ENCODE measurements at places on chromosomes 3 and 15. TPM values are rescaled to one million over a fixed set of nuclear protein-coding genes. Genes with fewer than 3 reads are reported as not detected.

COPS2 gene
- 72.0 TPM for total RNA-seq

PLCB2 gene
- total RNA-seq: 33.8 TPM

C3orf70 gene
- total RNA-seq: 0.05 TPM

GOLGA8N gene
- total RNA-seq: 0.33 TPM

CCR4 gene
- total RNA-seq: 8.6 TPM

GLCE gene
- total RNA-seq: 2.8 TPM

SLC15A2 gene
- 2.0 TPM for total RNA-seq

DNA sequence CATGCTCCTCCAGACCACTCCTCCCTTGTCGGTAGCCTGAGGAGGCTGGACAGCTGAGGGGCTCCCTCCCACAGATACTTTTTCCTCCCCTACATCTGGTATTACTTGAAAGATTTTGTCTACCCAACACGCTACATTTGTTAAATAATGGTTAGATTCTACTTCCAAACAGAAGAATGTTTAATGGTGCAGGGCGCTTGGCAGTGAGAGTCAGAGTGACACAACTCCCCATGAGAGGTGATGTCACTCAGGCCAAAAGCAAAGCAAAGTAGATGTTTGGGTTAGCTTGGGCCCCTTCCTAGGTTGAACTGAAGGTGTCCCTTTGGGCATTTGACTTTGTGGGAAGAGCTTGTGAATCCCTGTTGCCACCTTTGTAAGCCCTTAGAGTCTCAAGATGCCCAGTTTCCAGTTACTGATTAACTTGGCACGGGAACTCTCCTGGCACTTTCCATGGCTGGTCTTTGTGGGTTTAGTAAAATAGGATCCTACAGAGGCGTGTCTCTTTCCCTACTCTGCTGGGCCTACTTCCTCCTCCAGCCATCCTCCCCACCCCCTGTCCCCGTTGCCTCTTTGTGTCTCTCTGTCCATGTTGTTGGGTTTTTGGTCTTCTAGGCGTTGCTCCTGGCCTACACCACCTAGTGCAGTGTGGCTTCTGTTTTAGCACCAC, 5.6 kb downstream of the LIMD1 start:
- H3K27me3 ChIP-seq: no peaks in the 10 kb centered on the region
- H3K36me3 ChIP-seq: peaks cover 29% of the 10 kb centered on the region
- peaks cover 18% of the 10 kb centered on the region for H3K4me1 ChIP-seq
- H3K27ac ChIP-seq: no peak overlapping the region

DNA sequence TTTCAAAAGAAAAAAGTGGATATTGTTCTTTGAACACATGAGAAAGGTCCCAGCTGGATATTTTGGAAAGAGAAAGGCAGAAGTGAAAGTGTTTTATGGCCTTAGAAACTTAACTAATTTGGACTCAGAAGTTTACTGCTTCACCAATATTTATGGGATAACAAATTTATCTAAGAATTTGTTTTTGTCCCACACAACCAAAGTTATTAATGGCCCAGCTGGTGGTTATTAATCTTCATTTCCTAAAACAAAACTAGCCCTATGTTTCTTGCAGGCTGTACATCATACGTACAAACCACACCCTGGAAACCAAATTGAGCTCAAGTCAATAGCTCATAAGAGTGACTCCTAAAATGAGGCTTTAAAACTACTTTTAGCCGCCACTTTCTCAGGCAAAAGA, 372.9 kb upstream of the LMCD1 start:
- DNase-seq: no peak
- no peaks in the 10 kb centered on the region for H3K27me3 ChIP-seq
- no peaks in the 10 kb centered on the region for H3K4me1 ChIP-seq
- no peaks in the 10 kb centered on the region for H3K36me3 ChIP-seq
- no peak overlapping the region for H3K4me3 ChIP-seq

GRCh38 chr3:186452517-186452916, 90.5 kb upstream of the DGKG start:
- H3K36me3 ChIP-seq: no peaks in the 10 kb centered on the region
- peaks cover 2% of the 10 kb centered on the region for H3K27me3 ChIP-seq
- no peaks in the 10 kb centered on the region for H3K4me1 ChIP-seq
- no peak for DNase-seq
- no peak overlapping the region for H3K4me3 ChIP-seq
- H3K27ac ChIP-seq: no peak overlapping the region

DNA sequence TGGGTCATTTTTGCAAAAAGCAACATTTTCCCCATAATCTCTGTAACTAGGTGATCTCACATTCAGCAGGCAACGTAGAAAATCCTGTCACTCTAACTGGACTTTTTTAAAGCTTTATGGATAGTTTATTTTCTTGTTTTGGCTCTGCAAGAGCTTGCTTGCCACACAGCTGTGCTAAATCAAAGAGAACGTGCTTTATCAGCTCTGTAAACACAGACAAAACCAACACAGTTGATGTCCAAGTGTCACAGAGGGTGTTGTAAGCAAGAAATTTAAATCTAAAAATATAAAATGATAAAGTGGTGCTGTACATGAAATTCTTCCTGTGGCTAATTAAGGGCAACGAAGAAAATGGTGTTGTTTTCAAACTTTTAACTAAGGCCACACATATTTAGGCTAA, 97.5 kb upstream of the STAC start:
- H3K4me1 ChIP-seq: no peaks in the 10 kb centered on the region
- H3K27ac ChIP-seq: no peak overlapping the region
- no peak overlapping the region for H3K4me3 ChIP-seq

DNA sequence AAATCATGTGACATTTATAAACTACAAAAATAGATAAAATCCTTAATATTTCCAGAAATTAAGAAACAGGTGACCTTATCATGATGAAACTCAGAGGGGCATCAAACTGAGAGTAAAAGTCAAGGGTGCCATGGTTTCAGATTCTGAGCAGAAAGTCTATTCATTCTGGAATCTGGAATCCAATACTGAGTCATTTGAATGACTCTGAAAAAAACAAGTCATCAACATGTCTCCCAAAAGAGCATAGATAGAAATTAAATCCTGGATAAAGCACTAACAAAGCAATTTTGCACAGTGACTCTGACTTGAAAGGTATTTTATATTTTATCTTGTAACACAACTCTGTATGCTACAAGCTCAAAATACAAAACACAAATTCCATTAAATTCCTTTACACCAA, 23.4 kb downstream of the STAC start:
- no peak overlapping the region for H3K4me3 ChIP-seq
- no peak for DNase-seq
- no peaks in the 10 kb centered on the region for H3K4me1 ChIP-seq
- no peaks in the 10 kb centered on the region for H3K36me3 ChIP-seq
- H3K27ac ChIP-seq: no peak overlapping the region
- no peaks in the 10 kb centered on the region for H3K27me3 ChIP-seq

GRCh38 chr15:66619152-66619903, 53.5 kb upstream of the LCTL start:
- DNase-seq: no peak
- H3K4me1 ChIP-seq: peaks cover 3% of the 10 kb centered on the region
- no peak overlapping the region for H3K27ac ChIP-seq
- H3K36me3 ChIP-seq: no peaks in the 10 kb centered on the region
- no peak overlapping the region for H3K4me3 ChIP-seq

DNA sequence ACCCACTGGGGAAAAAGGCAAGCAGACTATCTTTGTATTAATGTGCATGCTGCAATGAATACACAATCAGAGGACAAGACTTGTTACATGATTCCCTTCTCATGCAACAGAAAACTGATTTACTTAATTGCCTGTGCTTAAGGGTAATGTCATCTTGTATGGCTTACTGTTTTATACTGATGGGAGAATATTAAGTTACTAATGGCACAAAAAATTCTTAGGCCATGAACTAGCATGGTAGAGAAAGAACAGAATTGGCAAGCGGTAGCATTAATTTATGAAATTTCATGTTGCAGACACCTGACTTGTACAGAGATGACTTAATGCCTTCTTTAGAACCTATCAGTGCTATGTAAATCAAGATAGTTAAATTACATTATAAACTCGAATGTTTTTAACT, 282.3 kb downstream of the CNTN3 start:
- H3K4me3 ChIP-seq: no peak overlapping the region
- no peak for DNase-seq
- H3K4me1 ChIP-seq: no peaks in the 10 kb centered on the region
- H3K36me3 ChIP-seq: no peaks in the 10 kb centered on the region
- no peaks in the 10 kb centered on the region for H3K27me3 ChIP-seq

DNA sequence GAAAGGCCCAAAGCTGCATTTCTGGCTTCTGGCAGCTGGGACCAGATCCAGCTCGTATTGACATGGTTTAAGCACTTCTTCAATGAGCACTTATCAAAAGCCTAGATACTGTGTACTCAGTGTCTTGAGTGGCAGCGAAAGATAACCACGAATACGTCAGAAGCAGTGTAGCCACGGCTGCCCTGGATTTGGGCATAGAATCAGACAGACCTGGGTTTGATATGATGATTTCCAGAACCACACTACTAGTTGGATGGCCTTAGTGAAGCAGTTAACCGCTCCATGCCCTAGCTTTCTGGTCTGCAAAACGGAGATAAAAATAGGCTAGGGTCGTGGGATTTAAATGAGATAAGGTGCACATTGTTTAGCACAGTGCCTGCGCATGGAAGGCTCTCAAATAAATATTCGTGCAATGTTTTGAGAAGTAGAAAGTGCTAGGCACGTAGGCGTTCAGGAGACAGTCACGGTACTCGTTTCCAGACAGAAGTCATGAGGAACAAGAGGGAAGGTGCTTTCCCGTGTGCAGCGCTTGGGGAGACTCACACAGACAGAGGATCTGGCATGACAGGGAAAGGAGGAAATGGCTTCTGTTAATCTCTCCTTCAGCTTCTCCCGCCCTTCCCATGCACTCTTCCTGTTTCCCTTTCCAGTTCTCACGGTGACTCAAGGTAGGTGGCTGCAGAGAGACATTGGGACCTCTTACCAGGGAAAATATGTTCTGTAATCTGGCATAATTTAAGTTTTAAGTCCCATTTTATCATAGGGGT, 70.3 kb downstream of the CCNL1 start:
- H3K4me1 ChIP-seq: peaks cover 53% of the 10 kb centered on the region
- H3K27me3 ChIP-seq: no peaks in the 10 kb centered on the region
- DNase-seq: peak; percentile 69
- H3K36me3 ChIP-seq: no peaks in the 10 kb centered on the region
- peak overlapping the region; percentile 97 for H3K27ac ChIP-seq
- peak overlapping the region; percentile 52 for H3K4me3 ChIP-seq

GRCh38 chr3:97954228-97954827, 17.9 kb downstream of the RIOX2 start:
- peaks cover 12% of the 10 kb centered on the region for H3K36me3 ChIP-seq
- H3K27me3 ChIP-seq: no peaks in the 10 kb centered on the region
- H3K4me3 ChIP-seq: no peak overlapping the region

DNA sequence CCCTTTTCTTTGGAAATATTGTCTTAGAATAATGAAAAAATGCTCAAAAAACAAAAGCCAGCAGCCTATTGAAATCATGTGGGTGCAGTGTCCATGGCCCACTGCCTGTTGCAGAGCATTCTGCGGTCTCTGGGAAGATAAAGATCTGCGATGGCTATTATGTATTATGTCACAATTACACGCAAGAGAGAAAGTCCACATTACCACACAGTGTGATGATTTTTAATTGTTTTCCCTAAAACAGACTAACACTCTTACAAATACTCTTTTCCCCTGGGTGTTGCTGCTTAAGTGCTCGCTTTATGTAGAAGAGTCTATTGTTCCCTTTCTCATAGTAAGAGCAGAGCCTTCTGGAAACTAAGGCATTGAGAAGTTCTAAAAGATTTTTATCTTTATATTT, 32.2 kb downstream of the SSR3 start:
- H3K36me3 ChIP-seq: no peaks in the 10 kb centered on the region
- DNase-seq: no peak
- no peak overlapping the region for H3K4me3 ChIP-seq
- H3K4me1 ChIP-seq: no peaks in the 10 kb centered on the region

- no peaks in the 10 kb centered on the region for H3K27me3 ChIP-seq
- no peak for DNase-seq
- no peak overlapping the region for H3K4me3 ChIP-seq
- H3K4me1 ChIP-seq: no peaks in the 10 kb centered on the region
These were observed 23.2 kb downstream of the ALS2CL start for GRCh38 chr3:46670000-46670890.

- peaks cover 47% of the 10 kb centered on the region for H3K4me1 ChIP-seq
- no peak overlapping the region for H3K4me3 ChIP-seq
- H3K36me3 ChIP-seq: peaks cover 2% of the 10 kb centered on the region
- no peak for DNase-seq
These were observed 20.3 kb downstream of the SIAH2 start for GRCh38 chr3:150742679-150743078.

DNA sequence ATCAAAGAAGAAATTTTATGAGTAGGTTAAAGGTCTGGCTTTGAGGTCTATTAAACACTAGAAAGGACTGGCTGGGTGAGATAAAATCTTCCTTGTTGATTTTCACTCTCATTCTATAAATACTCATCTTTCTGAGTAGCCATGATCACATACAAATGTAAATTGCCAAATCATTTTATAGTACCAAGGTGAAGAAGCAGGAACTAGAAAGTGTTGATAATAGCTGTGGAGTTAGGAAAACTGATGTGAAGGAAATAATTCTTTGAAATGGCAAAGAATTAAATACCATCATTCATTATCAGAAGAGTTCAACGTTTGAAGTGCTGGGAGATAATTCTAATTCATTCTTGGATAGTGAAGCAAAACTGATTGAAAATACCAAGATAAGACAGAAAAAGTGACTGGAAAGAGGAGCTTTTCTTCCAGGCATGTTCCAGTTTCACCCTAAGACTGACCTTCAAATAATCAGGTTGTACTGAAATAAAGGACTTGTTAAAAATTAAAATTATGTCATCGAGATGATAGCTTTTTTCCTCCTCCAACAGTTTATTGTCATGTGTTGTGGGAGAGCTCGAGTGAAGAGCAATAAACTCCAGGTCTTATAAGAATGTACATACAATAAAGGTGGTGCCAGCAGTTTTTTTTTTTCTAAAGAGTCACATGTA, 17.4 kb downstream of the THBS1 start:
- no peaks in the 10 kb centered on the region for H3K36me3 ChIP-seq
- no peak overlapping the region for H3K4me3 ChIP-seq
- H3K4me1 ChIP-seq: no peaks in the 10 kb centered on the region
- H3K27ac ChIP-seq: no peak overlapping the region
- DNase-seq: no peak

DNA sequence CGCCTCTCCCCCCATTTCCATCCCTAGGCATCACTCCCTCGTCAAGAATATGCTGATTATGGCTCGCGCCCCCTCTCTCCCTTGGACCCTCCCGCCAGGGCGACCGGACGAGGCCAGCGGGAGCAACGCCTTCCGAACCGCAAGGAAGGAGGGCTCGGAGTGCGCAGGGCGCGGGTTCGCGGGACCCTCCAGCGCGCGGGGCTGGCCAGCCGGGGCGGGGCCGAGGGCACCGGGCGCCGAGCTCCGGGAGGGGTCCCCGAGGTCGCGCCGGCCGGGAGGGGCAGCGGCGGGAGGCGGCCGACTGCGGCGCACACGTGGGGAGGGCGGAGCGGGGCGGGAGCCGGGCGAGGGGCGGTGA, 483 bp downstream of the EHD4 start:
- no peaks in the 10 kb centered on the region for H3K27me3 ChIP-seq
- H3K4me1 ChIP-seq: peaks cover 30% of the 10 kb centered on the region
- H3K27ac ChIP-seq: peak overlapping the region; percentile 100
- no peaks in the 10 kb centered on the region for H3K36me3 ChIP-seq
